ENCODE measurements at places on chromosomes 5 and 9. TPM values are rescaled to one million over a fixed set of nuclear protein-coding genes. Genes with fewer than 3 reads are reported as not detected.

MVB12B gene
- 16.2 TPM for total RNA-seq

SMIM32 gene
- total RNA-seq = not detected

IL13 gene
- total RNA-seq = not detected

ENG gene
- 133 TPM for total RNA-seq

OTP gene
- total RNA-seq = not detected

MRPS27 gene
- total RNA-seq = 58.3 TPM

DNA sequence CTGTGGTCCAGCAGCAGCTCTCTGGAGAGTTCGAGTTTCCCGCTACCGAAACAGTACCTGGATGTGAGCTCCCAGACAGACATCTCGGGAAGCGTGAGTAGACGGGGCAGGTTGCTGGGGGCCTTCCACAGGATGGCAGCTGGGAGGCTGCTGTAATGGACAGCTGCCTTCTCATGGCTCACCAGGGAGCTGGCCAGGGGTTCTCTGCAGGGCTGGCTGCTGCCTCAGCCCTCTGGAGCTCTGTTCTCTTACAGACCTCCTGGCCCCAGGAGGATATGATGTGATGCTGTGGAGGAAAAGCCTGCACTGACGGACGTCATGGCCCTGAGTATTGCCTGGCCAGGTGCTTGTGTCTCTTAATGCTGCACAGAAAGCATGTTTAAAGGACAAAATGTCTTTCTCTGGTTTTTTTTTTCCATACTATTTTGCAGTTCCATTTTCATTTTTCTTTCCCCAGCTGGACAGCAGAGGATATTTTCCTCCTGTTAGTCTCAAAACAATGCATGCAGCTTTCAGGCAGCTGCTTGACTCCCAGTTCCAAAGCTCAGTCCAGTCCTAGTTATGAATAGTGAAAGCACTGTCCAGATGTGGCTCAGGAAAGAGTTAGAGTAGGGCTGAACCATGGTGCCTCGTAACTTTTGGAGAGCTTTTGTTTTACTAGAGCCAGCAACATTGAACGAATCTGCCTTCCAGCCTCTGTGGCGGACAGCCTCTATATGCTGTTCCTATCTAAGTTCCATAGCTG, 77.5 kb upstream of the RARS1 start:
- DNase-seq = peak; percentile 46

GRCh38 chr9:109520475-109521132, 22.5 kb upstream of the PTPN3 start:
- DNase-seq = peak; percentile 39

DNA sequence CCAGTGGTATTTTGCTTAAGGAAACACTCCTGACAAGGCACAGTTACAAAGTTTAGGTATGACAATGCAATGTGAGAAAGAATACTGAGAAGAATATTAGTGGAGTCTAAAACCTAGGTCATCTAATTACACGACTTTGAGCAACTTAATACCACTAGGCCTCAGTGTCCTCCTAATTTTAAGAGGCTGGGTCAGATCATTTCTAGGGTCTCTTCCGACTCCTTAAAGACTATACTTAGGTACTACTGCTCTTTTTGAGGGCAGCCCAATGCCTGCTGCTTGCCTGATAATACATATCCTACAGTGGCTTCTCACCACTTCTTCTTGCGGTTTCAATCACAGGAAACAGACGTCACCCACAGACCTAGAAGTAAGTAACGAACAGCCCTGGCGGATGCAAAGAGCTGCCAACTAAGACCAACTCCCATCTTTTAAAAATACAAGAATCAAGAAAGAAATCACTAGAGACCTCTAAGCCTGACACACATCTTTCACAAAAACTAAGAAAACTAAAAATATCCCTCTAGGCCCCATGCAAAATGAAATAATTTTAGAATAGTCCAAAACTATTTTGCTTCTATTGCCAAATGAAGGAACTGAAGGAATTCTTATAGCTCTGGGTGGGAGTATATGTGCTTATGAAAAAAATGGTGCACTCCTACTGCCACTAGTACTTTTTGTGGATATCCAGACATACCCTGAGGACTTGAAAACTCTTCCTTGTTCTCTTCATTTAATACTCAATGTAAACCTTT, 13.1 kb downstream of the DIAPH1 start:
- peak; percentile 46 for DNase-seq

- no peak for DNase-seq
These were observed 1.6 kb downstream of the ELL2 start for GRCh38 chr5:95959888-95960666.

- no peak for DNase-seq
These were observed 523.0 kb downstream of the CSNK1G3 start for GRCh38 chr5:124034963-124035362.

GRCh38 chr9:87337335-87338087, 160.2 kb upstream of the DAPK1 start:
- no peak for DNase-seq

GRCh38 chr5:54775645-54776044, 209.7 kb downstream of the ESM1 start:
- DNase-seq = no peak

- no peak for DNase-seq
These were observed 30.7 kb upstream of the NR5A1 start for GRCh38 chr9:124537926-124538325.

- DNase-seq = no peak
These were observed 388.0 kb downstream of the ACTL7B start for GRCh38 chr9:108467653-108468324.

Measured in heart left ventricle (tissue), 16 donors.